ENCODE measurements at places on chromosomes 4 and X.

DNA sequence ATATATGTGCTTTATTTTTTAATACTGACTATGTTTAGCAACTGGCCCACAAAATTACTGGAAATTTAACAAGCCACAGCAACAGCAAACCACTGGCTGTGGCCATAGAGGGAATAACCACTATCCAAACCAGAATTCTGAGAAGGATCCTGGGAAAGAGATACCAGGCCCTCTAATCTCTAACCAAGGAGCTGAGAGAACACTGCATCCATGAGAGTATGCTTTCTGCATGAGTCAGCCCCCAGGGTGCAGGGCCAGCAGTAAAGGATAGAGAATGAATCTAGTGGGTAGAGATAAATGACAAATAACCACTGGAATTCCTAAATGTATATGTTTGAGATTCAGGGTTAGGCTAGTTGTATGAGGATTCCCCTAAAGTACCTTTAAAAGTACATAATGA is 221.8 kb downstream of the KIT start:
- no peak for DNase-seq

DNA sequence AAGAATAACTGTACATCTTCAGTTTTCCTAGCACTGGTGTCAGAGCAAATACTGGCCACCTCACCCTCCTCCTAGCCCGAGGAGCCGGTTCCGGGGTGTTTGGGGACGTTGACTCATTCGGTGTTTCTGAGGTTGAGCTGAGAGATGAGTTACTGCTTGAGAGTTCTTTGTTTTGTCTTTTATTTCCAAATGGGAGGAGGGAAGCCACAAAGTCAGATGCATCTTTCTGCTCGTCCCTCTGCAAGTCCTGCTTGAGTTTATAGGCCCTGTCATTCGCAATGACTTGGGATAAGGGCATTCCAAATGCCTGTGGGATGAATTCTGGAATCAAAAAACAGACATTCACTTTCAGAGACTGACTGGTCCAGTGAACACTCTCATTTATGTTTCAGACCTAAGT is 77.5 kb downstream of the HCCS start:
- DNase-seq = peak; percentile 56

- no peak for DNase-seq
These were observed 38.6 kb downstream of the TRIM2 start for GRCh38 chr4:153242839-153243324.

GRCh38 chrX:107551546-107551945 is 76.8 kb upstream of the PRPS1 start:
- DNase-seq = no peak

- DNase-seq = peak; percentile 63
These were observed 9.7 kb upstream of the GEMIN8 start for GRCh38 chrX:14039344-14039743.

DNA sequence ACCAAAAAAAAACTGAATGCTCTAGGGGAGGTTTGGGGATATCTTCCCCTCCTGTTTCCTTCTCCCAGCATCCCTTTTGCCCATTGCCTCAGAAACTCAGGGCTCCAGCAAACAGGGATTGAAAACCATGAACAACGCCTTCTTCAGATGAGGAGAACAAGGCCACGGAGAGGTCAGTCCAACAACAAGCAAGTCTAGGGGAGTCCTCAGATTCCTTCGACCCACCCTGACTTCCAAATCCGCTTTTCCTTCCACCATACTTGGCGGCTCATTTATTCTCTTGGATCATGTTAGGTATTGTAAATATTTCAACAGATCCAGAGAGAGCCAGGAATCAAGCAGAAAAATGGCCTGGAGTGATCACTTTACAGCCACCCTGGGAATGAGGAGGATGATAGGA is 21.9 kb downstream of the REELD1 start:
- DNase-seq = no peak

- DNase-seq = no peak
These were observed 4.9 kb upstream of the ABRAXAS1 start for GRCh38 chr4:83489711-83490326.

DNA sequence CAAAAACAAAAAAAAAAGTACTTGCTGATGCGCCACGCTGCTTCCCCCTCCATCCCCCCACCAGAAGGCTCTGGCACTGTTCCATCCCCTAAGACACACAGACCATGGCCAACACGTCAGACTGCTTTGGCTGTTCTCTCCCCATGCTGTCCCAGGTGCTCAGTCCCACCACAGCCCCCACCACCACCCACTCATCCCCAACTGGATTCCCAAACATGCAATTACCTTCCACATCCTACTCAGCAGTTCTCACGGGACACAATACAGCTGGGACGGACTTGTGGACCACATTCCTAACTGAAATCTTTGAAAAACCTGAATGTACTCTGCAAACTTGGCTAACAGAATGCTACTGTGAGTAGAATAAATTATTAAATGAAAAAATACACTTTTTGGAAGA is 8.6 kb downstream of the FAT1 start:
- no peak for DNase-seq

GRCh38 chr4:61514991-61515390 is 314.9 kb downstream of the ADGRL3 start:
- no peak for DNase-seq

DNA sequence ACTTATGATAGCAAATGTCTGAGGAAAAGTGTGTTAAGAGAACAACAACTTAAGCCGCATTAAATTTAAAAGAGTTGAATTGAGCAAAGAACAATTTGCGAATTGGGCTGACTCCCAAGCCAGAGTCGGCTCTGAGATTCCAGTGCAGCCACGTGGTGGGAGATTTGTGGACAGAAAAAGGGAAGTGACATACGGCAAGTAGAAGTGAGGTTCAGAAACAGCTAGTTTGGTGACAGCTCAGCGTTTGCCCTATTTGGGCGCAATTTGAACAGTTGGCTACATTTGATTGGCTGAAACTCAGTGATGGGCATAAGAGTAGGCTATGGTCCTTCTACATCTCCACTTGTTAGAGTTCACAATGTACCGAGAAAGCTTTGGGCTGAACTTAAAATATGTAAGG is 124.0 kb downstream of the PRKX start:
- DNase-seq = no peak

GRCh38 chrX:155745792-155746191 is 133.0 kb upstream of the TMLHE start:
- DNase-seq = no peak

DNA sequence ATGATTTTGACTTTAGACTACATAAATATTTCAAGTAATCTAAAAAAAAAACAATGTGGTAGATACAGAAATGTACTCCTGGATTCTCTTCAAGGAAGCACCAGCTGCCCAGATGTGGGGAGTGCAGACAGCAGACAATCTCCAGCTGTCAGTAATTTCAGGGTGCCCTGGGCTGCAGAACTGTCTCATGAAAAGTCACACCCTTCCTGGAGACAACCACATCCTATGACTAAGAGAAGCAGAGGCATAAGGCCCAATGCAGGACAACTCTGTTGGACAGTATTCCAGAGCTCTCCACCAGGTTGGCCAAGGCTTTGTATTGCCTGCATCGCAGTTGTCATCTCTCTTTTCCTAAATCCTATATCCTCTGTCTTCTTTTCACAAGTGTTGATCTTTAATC is 34.4 kb upstream of the BLTP1 start:
- DNase-seq = no peak

DNA sequence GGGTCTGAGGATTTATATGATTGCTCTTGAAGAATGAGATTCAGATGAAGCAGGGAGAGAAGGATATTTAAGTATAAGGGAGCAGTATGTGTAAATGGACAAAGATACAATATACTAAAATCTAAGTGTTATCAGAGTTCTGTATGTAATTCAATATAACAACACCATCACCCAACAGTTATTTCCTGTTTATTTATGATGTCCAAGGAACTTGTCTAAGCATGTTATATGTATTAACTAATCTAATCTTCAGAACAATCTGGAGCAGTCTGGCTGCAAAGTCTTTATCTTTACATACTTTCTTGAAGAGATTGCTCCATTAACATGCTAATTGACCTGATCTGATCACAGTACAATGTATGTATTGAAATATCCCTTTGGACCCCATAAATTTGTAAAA is 203.8 kb upstream of the WDFY3 start:
- DNase-seq = no peak

- DNase-seq = no peak
These were observed 855 bp downstream of the GPRASP2 start for GRCh38 chrX:102712981-102713625.

GRCh38 chr4:138835832-138836533 is 179.6 kb upstream of the NOCT start:
- DNase-seq = peak; percentile 13

GRCh38 chr4:52431869-52432268 is 227.2 kb downstream of the USP46 start:
- DNase-seq = no peak

DNA sequence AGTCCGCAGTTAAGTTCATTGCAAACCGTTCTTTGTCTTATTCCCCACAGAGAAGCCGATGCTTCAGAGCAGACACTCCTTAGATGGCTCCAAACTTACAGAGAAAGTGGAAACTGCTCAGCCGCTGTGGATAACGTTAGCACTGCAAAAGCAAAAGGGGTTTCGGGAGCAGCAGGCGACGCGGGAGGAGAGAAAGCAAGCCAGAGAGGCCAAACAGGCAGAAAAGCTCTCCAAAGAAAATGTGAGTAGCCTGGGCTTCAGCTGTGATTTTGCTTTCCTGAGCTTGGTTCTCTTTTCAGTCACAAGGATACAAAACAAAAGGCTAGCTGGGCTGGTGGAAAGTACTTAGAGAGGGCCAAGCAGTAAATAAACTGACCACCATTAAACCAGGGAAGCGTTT is 64.0 kb downstream of the AASDH start:
- no peak for DNase-seq

DNA sequence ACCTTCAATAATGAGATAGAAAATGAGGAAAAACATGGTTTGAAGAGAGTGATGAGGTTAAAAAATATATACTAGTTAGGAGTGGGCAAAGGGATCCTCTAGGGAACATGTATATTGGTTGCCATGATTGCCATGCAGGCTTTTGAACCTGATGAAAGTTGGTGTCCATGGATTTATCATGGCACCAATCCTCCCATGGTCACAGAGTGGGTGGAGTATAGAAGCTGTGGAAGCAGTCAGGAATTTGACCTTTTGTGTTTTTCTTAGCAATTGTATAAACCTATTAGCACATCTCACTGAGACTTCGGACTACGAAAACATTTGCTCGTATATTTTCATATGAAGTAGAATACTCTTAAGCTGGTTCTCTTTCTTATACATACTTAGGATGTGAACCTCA is 30.9 kb upstream of the SYTL5 start:
- no peak for DNase-seq

DNA sequence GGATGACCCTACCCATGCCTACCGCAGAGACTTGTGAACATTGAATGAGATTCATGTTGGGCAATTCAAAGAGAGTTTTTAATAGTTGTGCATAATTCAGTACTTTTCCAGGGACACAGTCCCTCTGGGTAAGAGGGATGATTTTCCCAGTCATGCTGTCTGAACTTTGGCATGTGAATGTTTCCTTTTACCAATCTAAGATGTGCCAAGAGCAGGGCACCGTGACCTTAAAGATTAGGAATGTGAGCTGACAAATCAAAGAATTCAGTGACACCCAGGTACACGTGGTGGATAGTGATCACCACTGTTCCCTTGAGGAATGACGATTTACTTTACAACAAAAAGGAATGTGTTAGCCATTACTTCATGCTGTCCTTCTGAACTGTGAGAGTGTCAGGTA is 515.6 kb downstream of the PPARGC1A start:
- DNase-seq = no peak

GRCh38 chrX:19775830-19776485 is 111.4 kb downstream of the SH3KBP1 start:
- DNase-seq = no peak

- DNase-seq = no peak
These were observed 16.1 kb upstream of the EXOSC9 start for GRCh38 chr4:121784975-121785374.

GRCh38 chr4:65658117-65658516 is 12.2 kb downstream of the EPHA5 start:
- DNase-seq = no peak

DNA sequence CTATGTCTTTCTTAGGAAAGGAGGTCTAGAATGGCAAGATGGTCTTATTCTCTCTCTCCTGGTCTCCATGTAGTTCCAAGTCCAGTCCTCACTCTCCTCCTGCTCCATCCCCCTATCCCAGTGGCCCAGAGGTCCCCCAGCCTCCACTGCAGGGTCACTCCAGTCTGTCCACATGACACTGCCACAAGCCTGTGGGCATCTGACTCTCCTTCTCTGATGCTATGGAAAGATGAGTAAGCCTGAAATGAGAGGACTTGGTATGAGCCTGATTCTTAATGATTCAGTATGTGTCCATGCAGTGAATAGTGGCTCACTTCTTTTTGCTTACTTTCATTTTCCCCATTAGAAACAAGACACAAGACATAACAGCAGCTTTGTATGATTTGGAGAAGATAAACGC is 516.8 kb upstream of the ADGRL3 start:
- DNase-seq = no peak

DNA sequence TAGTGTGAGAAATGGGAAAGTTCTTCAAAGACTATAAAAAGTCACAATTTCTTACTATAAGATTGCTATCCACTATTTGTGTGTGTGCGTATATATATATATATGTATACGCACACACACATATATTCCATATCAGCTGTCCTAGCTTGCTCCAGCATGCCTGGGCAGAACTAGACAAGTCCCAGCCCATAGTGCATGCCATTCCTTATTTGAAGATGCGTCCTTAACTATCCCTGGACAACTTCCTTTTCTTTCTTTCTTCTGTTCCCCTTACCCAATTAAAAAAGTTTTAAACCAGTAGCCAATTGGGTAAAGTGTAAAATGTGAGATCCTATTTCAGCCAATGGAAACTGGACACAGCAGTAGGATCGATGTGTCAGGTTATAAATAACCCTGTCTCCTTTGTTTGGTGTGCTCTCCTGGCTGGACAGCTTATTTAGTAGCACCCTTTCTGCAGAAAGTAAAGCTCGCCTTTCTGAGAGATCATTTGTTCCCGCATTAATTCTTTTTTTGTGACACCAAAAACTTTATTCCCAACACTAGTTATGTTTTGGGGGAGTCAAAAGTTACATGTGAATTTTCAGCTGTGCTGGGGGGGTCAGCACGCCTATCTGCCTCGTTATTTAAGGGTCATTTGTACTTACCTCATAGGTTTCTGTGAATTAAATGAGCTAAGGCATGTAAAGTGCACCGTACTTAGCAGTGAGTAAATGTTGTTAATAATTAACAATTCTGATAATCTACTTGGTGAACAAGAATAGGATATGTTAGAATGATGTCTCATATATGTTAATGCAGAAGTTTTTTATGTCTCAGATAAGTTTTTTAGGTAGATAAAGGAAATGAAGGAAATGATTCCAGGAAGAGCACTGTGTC is 40.9 kb downstream of the KDM6A start:
- no peak for DNase-seq

DNA sequence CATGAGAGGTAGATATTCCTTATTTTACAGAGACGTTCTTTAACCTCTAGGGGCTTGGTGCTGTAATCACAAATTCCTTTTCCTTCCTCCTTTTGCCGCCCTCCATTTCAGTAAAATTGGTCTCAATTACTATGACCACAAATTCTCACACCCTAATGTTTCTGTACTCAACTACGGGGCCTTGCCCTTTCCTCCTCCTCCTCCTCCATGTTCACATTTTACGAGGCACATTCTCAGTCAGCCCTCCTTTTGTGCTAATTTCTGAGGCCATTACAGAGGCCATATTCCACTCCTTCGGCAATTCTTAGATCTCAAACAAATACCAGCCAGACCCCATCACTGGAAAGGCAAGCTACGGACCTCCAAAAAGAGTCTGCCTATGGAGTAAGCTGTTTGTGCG is 92.1 kb downstream of the SH3KBP1 start:
- no peak for DNase-seq
